ENCODE measurements at places on chromosomes 12 and 14.

- no peak for DNase-seq
Observed at GRCh38 chr12:79012636-79013035, 148.1 kb downstream of the SYT1 start.

GRCh38 chr12:44709166-44709565 lies 166.9 kb downstream of the NELL2 start:
- DNase-seq, result no peak

DNA sequence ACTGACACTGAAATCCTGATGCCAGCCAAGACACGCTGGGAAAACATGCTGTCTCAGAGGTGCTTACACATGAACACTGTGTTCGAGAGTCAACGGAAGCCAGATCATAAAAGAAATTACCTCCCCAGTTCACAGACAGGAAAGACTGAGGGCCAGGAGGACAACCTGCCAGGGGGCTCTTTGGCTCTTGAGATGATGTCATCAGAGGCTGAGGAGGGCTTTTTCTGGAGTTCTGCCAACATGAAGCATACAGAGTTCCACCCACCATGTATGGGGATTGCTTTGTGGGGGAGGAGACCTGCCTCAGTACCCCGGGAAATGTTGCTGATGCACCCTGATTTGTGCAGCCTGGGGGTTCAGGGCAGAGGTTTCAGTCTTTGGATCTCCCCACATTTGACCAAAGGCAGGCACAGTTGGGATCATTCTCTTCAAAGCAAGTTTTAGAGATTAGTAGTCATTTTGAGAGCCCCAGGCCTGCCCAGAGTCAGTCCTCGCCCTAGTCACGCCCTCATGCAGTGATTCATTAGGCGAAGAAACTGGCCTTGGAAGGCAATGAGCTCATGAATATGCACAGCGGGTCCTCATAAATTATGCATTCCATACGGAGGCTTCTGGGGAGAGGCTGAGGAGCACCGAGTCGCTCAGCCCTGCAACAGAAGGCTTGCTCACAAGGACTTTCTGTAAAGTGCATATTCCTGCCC lies 34.9 kb upstream of the EML1 start:
- DNase-seq, result no peak

- no peak for DNase-seq
Observed at GRCh38 chr12:124861492-124861891, 2.2 kb downstream of the SCARB1 start.

GRCh38 chr14:23168246-23168645 lies 15.2 kb downstream of the SLC7A8 start:
- no peak for DNase-seq

DNA sequence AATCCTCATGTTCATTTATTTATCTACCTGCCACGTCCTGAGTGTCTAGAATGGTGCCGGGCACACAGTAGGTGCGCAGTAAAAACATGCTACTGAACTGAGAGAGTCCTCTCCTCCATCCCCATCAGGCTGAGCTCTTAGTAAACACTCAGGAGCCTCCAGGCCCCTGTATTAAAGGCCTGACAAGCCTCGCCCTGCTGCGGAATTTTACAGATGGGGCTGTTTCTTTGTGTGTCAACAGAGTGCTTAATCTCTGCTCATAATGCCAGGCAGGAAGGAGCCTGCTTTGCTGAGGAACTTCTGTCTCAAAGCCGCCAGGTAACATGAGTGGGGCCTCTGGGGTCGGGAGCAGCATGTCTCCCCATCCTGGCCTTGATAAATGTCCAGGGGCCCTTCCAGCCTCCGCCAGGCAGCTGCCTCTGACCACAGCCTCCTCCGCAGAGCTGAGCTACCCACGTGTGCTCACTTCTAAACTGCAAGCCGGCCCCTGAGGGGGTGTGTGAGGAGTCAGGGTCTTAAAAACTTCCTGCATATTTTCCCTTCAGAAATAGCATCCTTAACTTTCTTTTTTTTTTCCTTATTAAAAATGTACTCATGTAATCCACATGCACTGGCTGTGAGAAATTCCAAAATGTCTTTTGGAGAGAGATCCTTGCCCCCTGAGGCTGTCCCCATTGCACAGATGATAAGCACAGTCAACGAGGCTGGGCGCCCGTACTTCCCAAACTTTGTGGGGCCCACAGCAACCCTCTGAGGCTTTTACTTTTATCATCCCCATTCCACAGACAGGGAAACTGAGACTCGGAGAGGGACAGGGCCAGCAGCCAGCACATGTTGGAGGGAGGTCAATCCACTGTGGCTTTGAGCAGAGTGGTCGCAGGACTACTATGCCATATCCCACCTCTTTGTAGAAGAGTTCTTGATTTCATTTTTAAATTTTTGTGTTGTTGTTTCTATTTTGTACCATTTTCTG lies 116.0 kb upstream of the NCOR2 start:
- DNase-seq, result peak; percentile 29

DNA sequence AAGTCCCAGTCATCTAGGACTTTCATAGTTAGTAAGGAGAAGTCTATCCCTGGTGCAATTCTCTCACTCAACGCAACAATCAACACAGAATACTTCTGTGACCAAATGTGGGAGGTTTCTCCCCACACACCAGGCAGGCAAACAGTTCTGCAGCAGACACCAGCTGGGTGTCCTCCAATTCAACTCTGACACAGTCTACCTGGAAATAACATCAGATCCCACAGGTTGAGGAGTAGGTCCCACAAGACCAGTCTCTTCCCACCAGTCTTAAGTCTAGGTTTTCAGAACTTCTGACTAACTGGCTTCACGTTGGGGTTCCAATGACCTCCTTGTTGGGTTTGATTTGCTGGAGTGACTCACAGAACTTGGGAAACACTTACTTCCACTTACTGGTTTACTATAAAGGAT lies 14.8 kb downstream of the ACOT6 start:
- DNase-seq, result no peak

DNA sequence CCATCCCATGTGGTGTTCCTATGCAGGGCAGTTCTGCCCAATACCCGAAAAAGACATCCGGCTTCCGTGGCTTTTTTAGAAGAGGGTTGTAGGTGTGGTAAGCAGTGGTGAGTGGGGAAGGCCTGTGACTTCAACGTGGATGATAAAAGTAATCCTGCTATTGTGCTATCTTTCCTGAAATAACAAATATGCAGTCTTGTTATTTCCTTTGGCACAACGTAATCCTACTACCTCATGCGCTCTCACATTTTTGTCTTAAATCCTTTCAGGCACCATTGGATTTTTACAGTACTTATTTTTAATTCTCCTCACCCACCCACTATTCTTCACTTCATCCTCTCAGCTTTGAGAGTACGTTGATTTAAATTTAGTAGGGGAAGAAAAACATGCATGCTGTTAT lies 96.8 kb downstream of the IPO8 start:
- DNase-seq, result no peak

- DNase-seq, result no peak
Observed at GRCh38 chr14:22802860-22803686, 12.2 kb downstream of the SLC7A7 start.

DNA sequence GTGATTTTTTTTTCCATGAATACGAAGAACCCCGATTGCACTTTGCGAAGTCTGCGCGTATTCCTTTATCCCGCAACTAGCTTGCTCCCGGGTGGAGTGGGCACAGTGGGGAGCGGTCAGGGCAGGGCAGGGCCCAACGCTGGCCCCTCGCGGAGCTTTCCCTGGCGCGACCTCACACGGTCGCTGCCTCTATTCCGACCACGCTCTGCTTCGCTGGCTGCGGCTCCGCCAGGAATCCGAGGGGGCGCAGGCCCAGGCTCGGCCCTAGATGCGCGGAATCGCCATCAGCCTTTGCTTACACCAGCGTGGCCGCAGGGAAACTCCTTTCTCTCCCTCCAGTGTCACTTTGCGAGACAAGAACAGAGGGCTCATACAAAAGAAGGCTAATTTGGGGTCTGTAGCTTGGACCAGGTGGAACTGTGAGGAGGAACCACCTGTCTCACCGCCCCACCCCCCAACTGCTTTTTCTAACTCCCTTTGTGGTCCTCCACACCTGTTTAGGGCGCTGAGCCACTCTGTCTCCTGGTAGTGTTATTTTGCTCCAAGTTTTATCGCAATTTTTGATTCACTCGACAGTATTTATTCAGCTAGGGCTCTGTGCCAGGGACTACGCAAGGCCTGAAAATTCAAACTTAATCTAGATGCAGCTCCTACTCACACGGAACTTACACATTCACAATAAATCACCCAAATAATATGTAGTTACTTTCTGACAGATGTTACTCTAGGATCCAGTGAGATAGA lies 3.1 kb upstream of the NKX2-1 start:
- no peak for DNase-seq

DNA sequence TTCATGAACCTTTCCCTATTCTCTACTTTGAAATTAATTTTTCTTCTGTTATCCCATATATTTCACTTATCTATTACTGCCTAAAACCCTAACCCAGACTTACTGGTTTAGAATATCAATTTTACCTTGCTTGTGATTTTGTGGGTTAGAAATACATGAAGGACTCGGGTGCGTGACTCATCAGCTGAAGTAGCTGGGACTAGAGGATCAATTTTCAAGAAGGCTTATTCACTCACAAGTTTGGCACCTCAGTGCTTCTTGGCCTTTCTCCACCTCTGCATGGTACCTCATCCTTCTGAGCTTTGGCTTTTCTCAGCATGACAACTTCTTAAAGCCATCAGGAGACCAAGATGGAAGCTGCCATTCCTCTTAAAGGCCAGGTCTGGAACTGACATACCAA lies 57.8 kb downstream of the TMEM117 start:
- DNase-seq, result no peak

GRCh38 chr14:95541346-95541745 lies 6.5 kb downstream of the GLRX5 start:
- no peak for DNase-seq

GRCh38 chr14:60651086-60651795 lies 2.0 kb upstream of the SIX1 start:
- no peak for DNase-seq

GRCh38 chr12:112568641-112569040 lies 149.9 kb downstream of the PTPN11 start:
- no peak for DNase-seq

All from HuH-7.5 (cell line).